ENCODE measurements at places on chromosomes 3 and 15. TPM values are rescaled to one million over a fixed set of nuclear protein-coding genes. Genes with fewer than 3 reads are reported as not detected.

CCR8 gene
- 0.36 TPM for total RNA-seq

GRCh38 chr3:194744826-194745225, 59.1 kb downstream of the FAM43A start:
- no peak for DNase-seq

GRCh38 chr3:85574006-85574705, 615.4 kb downstream of the CADM2 start:
- no peak for DNase-seq

DNA sequence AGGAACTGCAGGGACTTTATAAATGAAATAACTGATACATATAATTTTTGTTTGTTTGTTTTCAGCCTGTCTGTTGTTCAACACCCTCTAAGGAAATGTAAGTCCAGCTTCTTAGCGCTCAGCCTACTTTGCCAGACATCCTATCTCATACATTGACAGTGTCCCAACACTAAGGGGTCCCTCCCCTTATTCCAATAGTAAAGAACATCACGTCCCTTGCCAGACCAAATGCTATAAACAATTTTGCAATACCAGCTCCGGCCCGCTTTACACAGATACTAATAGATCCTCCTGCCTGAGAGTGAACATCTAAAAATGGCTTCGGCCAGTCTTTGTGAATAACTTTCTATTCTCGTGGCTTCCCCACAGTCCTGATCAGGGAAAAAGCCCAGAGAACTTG, 4.5 kb upstream of the TAFA4 start:
- DNase-seq, result no peak

CDV3 gene
- 138 TPM for total RNA-seq
